ENCODE measurements at places on chromosomes 7 and 10. TPM values are rescaled to one million over a fixed set of nuclear protein-coding genes. Genes with fewer than 3 reads are reported as not detected.

Gene FEZF1
- not detected for total RNA-seq

Gene MRPS16
- 86.0 TPM for total RNA-seq

Gene FBXO24
- total RNA-seq = 0.38 TPM

Gene NODAL
- total RNA-seq = not detected

Gene OR6B1
- not detected for total RNA-seq

Gene CPEB3
- 2.3 TPM for total RNA-seq

Gene UNC5B
- 2.5 TPM for total RNA-seq

Gene CTAGE8
- 0.49 TPM for total RNA-seq

Gene ADAM8
- 0.55 TPM for total RNA-seq

Gene TMEM176B
- not detected for total RNA-seq

Gene CASP7
- 43.1 TPM for total RNA-seq

Gene MRC1
- total RNA-seq = 0.12 TPM

Gene HOXA10
- total RNA-seq = 27.6 TPM

Gene ATOH7
- not detected for total RNA-seq

Gene PTPN20
- 0.27 TPM for total RNA-seq

Gene KCTD7
- 8.7 TPM for total RNA-seq

Gene GNGT1
- total RNA-seq = not detected

Gene FAM25C
- total RNA-seq = not detected

Gene SSC4D
- 0.46 TPM for total RNA-seq

Gene ANKRD16
- total RNA-seq = 4.4 TPM

Gene SUN3
- not detected for total RNA-seq

Gene PAPOLB
- 0.07 TPM for total RNA-seq

Gene RNLS
- 2.5 TPM for total RNA-seq

Gene CALHM1
- not detected for total RNA-seq

Gene SPACDR
- 4.1 TPM for total RNA-seq

Gene TMEM270
- not detected for total RNA-seq

Gene GNAT3
- not detected for total RNA-seq

Gene NCF1
- not detected for total RNA-seq

Gene RASSF4
- total RNA-seq = 4.6 TPM

Gene CPN1
- not detected for total RNA-seq

Gene ARHGEF35
- total RNA-seq = 0.82 TPM

Gene HOXA11
- 16.7 TPM for total RNA-seq

Gene FGL2
- not detected for total RNA-seq

Gene CRPPA
- total RNA-seq = 2.9 TPM

Gene ADO
- 14.5 TPM for total RNA-seq

Gene SHH
- not detected for total RNA-seq

Gene ASAH2B
- total RNA-seq = 6.5 TPM

Gene ADRA2A
- not detected for total RNA-seq

Gene GRM3
- total RNA-seq = not detected

Gene RADIL
- total RNA-seq = 2.5 TPM

Gene CLRN3
- total RNA-seq = not detected

Gene AS3MT
- total RNA-seq = not detected

Gene CALML3
- not detected for total RNA-seq

Gene FAM221A
- 6.1 TPM for total RNA-seq

Gene PROSER2
- total RNA-seq = 23.5 TPM

Gene CLEC2L
- total RNA-seq = not detected

Gene MACC1
- not detected for total RNA-seq

Gene SFTPA1
- not detected for total RNA-seq

Gene ITIH5
- not detected for total RNA-seq

Gene ZPBP
- not detected for total RNA-seq

Gene TUBAL3
- total RNA-seq = not detected

Gene PRLHR
- total RNA-seq = not detected

Gene SEMA3A
- total RNA-seq = 1.7 TPM

Gene SDHAF3
- total RNA-seq = 7.1 TPM

Gene PAX4
- total RNA-seq = not detected

Gene DPP6
- not detected for total RNA-seq

Gene GNAI1
- total RNA-seq = 19.7 TPM
